Activated naive CD8-positive, alpha-beta T cell treated with anti-CD3 and anti-CD28 coated beads, Interleukin-2, amount 50 U/mL, for 16 hours (primary cell): ENCODE measurements at places on chromosomes 3 and 15.

DNA sequence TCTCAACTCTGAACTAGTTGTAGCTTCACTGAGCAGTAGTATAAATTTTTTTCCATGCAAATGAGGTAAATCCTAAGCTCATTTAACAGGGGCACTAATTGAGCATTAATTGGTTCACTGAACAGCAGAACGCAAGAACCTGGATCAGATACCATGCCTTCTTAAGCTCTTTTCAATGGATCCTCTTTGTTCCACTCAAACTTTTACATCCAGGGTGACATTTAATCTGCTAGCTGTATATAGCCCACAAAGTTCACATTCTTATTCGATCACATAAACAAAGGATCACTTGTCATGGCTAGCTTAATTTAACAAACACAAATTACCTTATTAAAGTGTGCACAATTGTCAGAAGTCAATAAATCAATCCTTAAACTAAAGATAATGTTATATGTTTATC lies 281.6 kb downstream of the CNTN6 start:
- DNase-seq: no peak

GRCh38 chr3:194773771-194774455 lies 88.2 kb downstream of the FAM43A start:
- DNase-seq: no peak

DNA sequence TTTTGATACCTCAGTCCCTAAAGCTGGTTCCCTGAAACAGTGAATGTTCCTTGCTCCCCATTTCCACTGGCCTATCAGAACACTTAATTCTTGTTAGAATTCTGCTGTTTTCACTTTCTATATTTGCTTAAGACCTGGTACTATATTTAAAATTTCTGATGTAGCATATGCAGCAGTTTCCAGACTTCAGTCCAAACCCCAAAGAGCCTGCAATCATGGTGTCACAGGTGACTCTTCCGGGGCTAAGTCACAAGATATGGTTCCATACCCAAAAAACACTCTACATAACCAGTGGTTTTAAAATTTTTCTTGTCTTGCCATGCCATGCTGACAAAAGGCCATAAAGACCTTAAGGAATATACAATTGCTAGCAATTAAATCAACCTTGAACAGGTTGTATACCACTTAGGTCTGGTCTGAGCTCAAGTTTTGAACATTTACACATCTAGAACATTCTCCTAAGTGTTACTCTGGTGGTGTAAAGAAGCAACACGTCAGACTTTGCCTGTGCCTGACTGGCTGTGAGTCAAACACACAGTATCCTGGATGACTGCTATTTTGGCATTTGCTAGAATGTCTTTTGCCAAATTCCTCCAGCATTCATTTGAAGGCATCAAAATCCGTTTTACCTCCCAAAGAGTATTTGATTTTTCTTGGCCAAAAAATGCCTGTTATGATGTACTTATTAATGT lies 160.0 kb downstream of the FRMD5 start:
- DNase-seq: no peak

- DNase-seq: no peak
Observed at GRCh38 chr15:36430726-36431265, 148.6 kb upstream of the CDIN1 start.

DNA sequence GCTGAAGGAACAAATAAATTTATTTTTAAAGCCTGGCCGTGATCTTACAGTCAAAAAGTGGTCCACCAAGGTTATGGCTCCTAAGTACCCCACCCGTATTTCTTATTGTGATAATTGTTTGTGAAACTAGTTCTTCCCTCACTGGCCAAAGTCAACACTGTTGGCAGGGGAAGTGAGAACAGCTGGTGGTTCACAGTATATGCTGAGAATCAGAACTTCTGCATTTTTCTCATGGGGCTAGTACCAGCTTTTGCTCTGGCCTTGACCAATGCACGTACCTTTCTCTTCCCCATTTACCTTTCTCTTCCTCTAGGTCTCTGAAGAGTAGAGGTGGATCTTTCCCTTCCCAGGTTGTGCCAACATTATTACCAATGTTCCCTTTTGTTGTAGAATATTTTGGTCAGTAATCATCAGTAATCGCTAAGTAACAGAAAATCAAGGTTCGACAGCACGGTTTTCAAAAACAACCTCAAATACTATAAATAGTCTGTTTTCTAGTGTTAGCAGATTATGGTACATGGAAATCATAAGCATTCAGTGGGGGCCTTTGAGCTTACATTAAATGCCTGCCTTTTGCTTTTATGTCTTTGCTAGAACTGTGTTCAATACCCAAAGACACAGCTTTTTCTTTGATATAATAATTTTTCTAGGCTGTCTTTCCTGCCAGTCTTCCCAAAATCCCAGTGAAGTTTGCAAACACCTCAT lies 268.0 kb downstream of the LPP start:
- DNase-seq: no peak

- no peak for DNase-seq
Observed at GRCh38 chr3:126527006-126527405, 3.1 kb downstream of the CHST13 start.

GRCh38 chr3:22620498-22620897 lies 582.6 kb upstream of the UBE2E2 start:
- DNase-seq: no peak

GRCh38 chr3:85455561-85456200 lies 496.9 kb downstream of the CADM2 start:
- DNase-seq: no peak

GRCh38 chr15:68383161-68384074 lies 48.5 kb downstream of the ITGA11 start:
- DNase-seq: no peak

DNA sequence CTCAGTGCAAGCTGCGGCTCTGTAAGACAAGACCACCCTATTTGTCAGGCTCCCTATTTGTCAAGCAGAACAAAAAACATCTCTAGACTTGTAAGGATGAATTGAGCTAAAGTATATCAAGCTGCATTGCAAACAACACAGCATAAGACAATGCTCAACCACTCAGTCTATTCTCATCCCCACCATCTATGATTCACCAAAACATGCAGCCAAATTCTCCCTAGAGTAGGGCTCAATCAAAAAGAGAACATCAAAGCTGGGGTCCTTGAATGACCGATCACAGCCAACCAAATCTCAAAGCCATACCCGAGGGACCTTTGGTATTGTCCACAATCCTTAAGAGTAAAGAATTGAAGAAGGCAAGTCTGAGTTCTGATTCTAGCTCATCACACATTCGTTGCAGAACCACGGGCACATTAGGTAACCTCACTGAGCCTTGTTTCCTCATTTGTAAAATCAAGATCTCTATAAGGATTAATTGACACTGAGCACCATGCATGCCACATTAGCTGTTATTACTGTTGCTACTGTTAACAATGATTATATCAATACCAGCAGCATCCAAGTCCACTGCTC lies 31.2 kb downstream of the RFTN1 start:
- no peak for DNase-seq

DNA sequence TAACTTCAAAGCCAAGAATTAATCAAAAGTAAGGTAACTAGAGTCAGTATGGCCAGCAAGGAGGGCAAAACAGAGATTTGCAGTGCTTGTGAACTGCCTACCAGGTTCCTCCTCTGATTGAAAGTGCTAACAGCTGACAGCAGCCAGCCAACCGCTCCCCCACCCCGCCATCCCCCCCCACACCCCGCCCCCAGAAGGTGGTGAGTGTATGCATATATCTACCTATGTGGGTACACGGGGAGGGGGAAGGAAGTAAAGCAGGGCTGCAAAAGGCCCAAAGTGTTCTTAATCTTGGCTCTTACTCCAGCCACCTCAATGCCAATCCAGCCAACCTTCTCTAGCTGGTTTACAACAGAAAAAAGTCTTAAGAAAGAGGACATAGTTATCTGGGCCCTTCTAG lies 50.7 kb downstream of the RAF1 start:
- DNase-seq: no peak

DNA sequence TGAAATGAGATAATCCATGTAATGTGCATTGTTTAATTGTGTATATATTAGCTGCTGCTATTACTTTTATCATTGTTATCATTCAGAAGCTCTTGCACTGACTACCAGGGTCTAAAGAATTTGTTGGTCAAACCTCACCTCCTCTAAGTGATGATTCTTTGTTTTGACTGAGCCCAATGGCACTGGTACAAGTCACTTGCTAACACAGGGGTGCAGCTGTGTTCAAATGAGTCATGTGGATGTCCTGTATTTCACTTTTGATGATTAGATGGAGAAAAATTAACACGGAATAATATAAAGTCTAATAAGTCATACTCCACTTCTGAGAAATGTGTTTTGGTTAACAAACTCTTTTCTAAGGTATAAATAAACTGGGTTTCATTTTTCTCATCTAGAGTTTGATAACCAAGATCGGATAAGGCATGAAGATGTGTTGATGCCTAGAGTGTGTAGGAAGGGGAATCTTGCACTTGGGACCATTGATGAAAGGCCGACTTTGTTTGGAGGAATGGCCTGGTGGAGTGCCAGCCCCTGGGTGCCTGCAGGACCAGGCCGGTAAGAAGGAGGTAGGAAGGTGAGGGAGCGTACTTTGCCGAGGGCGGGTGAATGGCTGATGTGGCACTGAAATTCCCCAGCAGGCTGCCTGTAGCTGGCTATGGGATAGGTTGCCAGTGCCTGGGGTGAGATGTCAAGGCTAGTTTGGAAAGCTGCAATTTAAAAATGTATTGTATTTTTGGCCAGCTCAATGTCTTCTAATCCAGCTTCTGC lies 244.7 kb upstream of the ZPLD1 start:
- no peak for DNase-seq

- no peak for DNase-seq
Observed at GRCh38 chr15:89179966-89180875, 41.2 kb downstream of the RLBP1 start.

DNA sequence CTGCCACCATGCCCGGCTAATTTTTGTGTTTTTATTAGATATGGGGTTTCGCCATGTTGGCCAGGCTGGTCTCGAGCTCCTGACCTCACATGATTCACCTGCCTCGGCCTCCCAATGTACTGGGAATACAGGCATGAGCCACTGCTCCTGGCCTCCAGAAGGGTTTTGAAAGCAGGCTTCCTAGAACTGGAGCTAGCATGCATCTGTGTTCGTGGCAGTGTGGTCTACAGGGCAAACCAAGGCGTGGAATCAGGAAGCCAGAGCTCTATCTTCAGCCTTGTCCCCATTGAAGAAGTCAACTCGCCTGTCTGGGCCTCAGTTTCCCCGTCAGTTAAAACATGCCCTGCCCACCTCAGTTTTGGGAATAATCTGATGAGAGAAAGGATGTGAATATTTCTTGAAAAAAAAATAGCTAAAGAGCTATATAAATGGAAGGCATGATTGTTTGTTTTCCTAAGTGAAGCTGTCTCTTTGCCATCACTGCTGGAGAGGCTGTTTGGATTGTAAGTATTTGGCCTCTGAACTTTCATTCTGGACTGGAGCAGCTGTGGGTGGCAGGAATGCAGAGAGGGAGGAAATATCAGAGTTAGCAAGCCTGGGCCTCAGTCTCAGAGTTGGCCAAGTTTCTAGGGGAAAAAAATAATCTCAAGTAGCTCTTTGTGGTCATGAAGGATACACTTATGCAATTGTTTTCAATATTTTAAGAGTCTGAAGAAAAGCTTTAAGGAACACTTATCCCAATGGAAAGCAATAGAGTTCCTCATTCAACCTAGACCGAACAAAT lies 36.5 kb upstream of the UACA start:
- DNase-seq: no peak

DNA sequence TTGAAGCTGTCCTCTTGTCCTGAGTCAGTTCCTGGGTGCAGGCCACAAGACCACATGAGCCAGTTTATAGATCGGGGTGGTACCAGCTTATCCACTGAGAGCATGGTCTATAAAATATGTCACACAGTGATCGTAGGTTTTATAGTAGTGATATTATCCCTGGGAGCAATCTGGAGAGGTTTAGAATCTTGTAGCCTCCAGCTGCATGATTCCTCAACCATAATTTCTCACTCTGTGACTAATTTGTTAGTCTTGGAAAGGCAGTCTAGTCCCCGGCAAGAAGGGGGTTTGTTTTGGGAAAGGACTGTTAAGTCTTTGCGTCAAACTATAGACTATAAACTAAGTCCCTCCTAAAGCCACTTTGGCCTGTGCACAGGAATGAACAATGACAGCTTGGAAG lies 693.0 kb upstream of the CADM2 start:
- no peak for DNase-seq

DNA sequence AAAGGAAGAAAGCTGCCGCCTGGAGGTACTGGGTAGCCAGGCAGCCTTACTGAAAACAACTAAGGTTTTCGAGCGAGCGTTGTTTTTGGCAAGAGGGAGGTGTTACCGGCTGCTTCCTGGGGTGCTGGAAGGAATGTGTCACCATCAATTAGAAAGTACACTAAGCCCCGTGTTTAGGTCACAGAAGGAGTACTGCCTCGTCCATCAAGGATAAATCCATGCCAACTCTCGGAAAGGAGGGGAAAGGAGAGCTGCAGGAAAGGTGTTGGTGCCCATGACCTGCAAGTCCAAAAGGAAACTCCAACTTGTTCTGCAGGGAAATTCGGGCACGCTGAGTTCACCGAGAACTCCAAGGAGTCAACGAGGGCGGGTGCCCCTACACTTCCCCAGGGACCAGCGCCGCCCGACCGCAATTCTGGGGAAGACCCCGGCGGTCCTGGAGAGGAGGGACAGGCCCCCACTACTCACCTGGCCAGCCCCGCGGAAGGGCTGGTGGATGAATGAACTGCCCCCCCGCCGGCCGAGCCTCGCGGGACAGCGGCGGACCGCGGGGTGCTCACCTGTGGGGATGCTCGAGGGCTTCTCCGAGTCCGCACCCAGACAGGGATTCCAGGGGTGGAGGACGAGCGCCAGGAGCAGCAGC lies 542 bp downstream of the PLOD2 start:
- DNase-seq: no peak

DNA sequence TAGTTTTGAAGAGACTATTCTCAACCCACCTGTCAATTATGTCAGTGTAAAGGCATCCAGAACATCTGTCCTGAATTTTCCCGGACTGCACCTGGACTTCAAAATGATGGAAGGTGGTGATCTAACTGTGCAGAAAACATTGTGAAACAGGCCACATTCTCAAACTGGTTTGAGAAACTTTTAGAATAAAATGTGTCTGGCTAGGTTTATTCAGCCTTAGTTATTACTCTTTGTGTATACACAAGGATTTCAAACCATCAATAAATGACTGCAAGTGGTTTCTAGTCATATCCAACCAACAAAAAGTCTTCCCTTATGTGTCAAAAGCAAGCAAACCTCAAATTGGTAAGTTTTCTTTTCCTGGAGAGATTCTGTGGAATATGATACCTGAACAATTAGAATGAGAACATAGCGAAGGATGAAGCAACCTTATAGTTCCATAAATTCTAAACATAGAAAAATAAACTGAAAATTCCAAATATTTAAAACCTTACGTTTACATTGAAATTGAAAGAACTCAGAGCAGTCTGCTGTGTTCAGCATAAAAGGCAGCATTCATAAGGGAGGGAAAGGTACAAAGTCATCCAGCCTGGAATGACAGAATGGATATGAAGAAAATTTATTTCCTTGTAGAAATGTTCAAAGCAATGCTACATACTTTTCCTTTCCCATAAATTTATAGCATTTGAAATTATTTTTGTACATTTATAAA lies 306.6 kb upstream of the TGFBR2 start:
- DNase-seq: no peak
